ENCODE measurements at places on chromosomes 12 and 14.

DNA sequence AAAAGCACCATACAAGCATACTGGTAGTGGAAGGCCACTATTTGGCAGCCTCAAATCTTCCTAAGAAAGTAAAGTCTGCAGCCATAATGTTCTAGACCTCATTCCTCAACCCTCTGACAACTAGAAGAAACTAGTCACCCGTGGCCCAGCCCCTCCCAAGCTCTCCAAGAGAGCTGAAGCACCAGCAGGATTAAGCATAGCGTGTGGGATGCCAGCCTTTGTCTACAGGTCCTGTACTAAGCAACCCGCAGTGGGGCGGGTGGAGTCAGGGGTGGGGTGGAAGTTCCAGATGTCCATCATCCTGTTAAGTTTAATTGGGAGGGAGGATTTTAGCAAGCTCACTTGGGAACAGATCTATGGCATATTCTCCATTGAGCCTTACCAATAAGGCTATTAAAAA is 14.2 kb downstream of the SLC11A2 start:
- DNase-seq = peak; percentile 22

DNA sequence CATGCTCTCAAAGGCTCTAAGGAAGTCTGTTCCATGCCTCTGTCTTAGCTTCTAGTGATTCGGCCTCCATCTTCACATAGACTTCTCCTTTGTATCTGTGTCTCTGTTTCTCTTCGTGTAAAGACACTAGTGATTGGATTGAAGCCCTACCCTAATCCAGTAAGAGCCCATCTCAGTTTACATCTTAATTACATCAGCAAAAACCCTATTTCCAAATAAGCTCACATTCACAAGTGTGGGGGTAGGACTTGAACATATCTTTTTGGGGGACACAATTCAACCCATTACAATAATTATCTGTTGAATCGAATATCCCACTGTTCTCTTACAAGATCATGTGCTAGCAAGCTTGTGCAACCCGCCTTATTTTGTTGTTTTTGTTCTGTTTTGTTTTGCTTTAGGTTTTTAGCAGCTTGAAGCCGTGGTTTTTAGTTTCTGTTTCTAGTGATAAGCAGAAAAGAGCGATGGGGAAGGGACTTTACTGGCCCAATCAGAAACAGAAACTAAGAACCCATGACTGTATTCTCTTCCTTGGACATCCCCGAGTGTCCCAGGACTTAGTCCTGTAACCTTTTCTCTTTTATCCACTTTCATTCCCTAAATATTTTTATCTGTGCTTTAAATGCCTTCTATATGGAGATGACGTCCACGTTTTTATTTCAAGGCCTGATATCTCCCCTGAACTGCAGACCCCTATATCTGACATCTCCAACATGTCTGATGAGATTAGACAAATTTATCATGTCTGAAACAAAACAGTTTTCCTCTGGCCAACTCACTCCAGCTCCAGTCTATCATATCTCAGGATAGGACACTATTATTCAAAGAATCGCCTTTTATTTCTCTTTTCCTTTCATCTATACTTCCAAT is 353.0 kb downstream of the CCDC91 start:
- DNase-seq = no peak

GRCh38 chr12:120514002-120514401 is 15.0 kb downstream of the COQ5 start:
- DNase-seq = no peak

DNA sequence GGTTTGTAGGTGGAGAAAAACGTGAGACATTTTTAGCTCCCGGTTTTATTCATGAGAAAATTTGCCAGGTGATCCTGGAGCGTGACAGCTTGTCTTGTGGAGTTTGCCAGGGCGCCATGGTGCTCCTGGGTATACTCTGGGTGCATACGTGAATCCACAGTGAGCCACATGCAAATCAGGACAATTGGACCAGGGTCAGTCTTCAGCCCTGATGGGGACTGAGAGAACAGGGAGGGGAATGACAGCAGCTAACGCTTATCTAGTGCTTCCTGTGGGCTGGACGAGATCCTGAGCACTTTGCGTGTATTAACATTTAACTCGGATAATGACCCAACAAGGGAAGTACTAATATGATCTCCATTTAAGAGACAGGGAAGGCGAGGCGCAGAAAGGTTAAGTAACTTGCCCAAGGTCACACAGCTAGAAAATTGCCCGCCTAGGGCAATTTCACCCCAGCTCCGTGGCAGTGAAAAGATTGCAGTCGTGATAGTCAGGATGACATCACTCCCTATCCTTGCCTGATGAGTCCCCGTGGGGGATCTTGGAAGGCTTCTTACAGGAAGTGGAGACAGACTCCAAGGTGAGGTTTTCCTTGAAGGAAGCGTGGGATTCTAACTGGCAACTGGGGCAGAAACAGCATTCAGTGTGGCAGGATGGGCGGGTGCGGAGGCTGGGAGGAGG is 118.4 kb upstream of the NCOR2 start:
- DNase-seq = peak; percentile 46

DNA sequence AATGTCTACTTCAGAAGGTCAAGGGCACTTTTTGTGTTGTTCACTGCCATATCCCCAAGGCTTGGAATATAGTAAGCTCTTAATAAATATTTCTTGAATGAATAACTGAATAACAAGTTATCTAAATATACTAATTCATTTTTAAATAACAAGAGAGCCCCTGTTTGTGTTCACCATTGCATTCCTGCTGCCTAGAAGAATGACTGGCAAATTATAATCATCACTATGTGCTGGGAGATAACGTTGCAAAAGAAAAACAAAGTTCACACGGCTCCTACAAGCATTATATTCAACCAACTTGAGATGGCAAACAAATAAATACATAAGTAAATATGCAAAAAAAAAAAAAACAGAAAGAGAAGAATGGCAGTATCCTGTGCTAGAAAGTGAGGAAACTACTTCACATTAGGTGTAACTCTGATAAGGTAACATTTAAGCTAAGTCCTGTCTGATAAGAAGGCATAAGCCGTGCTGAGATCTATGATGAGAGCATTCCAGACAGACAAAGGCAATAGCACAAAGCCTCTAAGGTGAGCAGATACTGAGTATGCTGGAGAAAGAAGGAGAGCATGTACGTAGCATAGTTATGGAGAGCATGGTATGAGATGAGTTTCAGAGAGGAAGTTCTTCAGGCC is 9.2 kb upstream of the TSPAN8 start:
- no peak for DNase-seq

DNA sequence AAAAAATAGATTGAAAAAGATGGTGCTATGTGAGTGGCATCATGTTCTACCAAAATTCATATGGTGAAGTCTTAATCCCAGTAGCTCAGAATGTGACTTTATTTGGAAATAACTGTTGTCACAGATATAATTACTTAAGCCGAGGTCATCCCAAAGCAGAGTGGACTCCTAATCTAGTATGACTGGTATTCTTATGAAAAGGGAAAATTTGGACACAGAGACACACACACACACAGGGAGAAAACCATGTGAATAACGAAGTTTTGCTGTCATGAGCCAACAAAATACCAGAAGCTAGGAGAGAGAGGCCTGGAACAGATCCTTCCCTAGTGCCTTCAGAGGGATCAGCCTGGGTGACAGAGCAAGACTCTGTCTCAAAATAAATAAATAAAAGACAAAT is 62.6 kb downstream of the FAR2 start:
- no peak for DNase-seq

GRCh38 chr12:104459368-104459909 is 2.7 kb downstream of the CHST11 start:
- DNase-seq = no peak

GRCh38 chr14:67999290-67999689 is 179.7 kb downstream of the RAD51B start:
- DNase-seq = peak; percentile 57

DNA sequence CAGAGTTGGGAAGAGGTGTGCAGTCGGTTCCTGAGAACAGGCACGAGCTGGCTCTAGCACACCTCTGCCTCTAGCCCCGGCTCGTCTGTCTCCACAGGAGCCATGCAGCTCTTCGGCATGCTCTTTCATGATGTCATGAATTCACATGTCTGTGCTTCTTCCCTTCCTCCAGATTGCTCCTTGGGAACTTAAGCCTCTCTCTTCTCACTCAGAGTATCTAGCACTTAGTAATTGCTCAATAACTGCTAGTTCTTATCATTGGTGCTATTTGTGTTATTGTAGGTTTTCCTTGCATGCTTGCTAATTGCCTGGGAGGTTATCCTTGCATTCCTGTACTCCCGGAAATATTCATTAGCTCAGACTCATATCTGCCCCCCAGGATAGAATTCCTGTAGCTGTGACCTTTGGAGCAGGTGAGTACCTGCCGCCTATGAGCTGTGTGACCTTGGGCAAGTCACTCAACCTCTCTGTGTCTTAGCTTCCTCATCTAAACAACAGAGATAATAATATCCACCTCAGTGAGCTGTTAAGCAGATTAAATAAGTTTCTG is 19.5 kb downstream of the FAM181A start:
- no peak for DNase-seq
